ENCODE measurements at places on chromosomes 1 and 21. TPM values are rescaled to one million over a fixed set of nuclear protein-coding genes. Genes with fewer than 3 reads are reported as not detected.

Gene FAM151A
- 2.2 TPM for polyA plus RNA-seq

Gene KRTAP19-7
- not detected for polyA plus RNA-seq

Gene SPATA45
- polyA plus RNA-seq, result 11.1 TPM

Gene SHE
- polyA plus RNA-seq, result 50.9 TPM

Gene GOLT1A
- 6.8 TPM for polyA plus RNA-seq

Gene KRTAP19-3
- polyA plus RNA-seq, result not detected

Gene KRTAP11-1
- not detected for polyA plus RNA-seq

Gene A3GALT2
- polyA plus RNA-seq, result not detected

Gene PSEN2
- polyA plus RNA-seq, result 40.7 TPM

- DNase-seq, result no peak
Measured at GRCh38 chr1:189027512-189027911, 1450.2 kb downstream of the BRINP3 start.

DNA sequence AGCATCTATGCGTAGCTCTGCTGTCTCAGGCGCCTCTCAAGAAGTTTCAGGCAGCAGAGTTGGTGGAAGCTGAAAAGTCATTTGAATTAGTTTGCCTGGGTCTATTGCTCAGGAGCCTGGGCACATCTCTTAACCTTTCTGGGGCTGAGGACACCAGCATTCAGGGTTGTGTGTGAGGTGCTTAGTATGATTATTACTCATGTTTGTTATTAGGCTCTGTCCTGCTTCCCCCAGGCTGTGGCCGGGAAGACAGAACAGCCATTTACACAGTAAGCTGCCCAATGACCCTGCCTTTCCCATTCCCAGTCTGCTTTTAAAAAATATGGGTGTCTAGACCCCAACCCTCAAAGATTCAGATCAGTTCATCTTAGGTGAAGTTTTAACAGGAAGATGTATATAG lies 53.9 kb upstream of the CACNA1E start:
- no peak for DNase-seq

DNA sequence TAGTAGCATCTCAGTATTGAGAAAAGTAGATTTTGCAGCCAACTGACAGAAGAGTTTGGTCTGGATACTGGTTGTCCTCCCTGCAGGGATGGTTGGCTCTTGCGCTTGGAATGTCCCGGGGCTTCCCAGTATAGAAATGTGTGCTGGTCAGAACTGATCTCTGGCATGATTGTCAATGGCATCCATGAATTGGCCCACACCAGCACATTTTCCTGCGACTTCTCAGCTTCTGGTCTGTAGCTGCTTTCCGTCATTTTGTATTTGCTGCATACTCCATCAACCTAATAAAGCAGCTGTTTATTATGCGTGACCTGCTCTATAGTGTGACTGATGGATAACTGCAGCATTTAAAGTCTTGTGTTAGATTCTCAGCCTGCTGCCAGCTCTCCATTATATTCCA lies 203.7 kb downstream of the S1PR1 start:
- no peak for DNase-seq

GRCh38 chr1:46517932-46518498 lies 28.4 kb downstream of the DMBX1 start:
- DNase-seq, result no peak

DNA sequence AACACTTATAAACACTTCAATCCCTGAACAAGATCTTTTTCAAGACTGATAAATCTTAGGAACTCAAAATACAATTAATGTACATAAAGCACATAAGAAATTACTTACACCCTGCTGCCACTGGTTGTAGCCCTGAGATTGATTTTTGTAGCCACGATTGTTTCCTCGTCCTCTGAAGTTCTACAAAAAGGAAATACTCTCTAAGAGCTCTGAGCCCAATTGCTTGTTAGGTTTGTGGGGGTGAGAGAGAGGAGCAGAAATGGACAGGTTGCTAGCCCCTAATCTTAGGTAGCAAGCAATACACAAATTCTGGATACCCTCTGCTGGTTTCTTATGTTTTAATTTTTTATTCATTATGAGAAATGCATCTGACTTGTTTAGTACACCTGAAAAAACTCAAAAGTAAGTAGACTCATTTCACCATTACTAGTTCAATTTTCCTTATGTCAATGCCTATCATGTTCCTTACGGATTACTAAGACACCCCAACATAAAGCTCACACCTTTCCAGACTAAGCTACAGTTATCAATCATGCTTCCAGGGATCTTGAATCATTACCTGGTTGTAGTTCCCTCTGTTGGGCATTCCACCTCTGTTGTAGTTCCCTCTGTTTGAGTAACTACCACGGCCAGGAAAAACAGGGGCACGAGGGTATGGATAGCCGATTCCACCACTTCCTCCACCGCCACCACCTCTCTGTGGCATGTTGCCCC lies 9.3 kb downstream of the HNRNPU start:
- DNase-seq, result no peak

DNA sequence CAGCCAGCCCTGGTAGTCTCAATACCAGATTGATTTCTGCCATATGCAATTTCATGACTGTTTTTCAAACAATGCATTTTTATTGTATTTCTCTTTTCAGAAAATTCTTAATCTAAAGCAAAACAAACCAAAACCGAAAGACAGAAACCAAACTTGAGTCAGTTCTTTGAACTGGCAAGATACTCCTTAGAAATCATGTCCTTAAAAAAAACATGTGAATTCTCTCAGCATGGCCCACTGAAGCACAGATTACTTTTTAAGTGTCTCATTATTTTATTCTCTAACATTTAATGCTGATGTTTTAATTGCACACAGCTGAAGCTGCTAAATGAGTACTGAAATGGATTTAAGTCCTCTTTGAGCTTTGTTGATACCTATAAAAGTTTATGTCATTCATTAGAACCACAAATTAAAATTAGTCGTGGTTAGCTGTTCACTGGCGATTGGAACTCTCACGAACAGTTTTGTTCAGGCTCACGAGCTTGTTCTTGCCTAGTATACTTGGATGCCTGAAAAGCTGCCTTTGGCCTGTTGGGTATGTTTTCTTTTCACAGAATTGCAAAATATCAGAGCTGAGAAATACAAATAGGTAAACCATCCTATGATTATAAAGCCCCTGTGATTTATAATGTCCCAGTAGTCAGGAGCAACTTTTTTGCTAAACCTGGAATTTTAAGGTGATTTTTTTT lies 87.5 kb downstream of the CAMTA1 start:
- DNase-seq, result no peak

- DNase-seq, result no peak
Measured at GRCh38 chr1:32891241-32891570, 4.9 kb downstream of the HPCA start.

- DNase-seq, result no peak
Measured at GRCh38 chr1:225642177-225642576, 10.7 kb downstream of the ENAH start.

DNA sequence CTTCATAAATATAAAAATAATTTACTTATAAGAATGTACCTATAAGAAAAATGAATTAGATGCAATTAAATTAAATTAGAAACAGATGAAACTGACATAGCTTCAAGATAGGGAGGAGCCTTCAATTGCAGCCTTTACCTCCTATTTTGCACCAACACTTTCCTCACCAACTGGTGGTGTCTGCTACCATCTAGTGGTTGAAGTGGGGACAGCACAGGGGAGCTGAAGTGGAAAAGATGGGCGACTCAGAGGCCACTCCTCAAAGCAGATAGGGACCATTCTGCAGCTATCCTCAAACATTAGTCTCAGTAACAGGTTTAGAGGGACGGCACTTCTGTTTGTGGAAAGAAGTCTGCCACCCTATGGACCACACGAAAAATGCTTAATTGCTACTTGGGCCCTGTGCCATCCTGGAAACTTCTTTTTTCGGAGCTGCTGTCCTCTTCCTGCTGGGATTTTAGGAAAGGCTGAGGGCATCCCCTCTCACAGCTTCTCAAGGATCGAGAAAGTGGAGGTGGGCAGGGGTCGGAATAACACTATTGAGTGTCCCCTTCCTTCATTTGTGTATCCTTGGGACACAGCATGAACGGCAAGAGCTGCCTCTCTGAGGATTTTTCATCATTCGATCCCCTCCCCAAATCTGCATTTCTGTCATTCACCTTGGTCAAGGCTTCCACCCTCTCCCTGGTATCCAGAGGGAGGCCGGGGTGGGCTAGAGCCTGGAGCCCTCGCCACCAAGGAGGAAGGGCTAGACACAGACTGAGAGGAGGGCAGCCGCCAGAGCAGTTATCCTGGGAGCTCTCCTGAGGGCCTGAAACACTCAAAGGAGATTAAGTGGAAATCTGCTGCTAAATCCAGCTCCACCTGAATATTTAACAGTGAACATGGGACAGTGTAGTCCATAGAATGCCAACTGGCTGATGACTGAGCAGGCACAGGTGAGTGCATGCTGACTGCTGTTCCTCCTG lies 9.6 kb downstream of the PROK1 start:
- peak; percentile 93 for DNase-seq

GRCh38 chr1:6996866-6997265 lies 211.6 kb downstream of the CAMTA1 start:
- DNase-seq, result no peak

- no peak for DNase-seq
Measured at GRCh38 chr1:193763266-193763665, 576.9 kb upstream of the B3GALT2 start.

- DNase-seq, result peak; percentile 3
Measured at GRCh38 chr1:7402548-7402850, 368.6 kb upstream of the VAMP3 start.

DNA sequence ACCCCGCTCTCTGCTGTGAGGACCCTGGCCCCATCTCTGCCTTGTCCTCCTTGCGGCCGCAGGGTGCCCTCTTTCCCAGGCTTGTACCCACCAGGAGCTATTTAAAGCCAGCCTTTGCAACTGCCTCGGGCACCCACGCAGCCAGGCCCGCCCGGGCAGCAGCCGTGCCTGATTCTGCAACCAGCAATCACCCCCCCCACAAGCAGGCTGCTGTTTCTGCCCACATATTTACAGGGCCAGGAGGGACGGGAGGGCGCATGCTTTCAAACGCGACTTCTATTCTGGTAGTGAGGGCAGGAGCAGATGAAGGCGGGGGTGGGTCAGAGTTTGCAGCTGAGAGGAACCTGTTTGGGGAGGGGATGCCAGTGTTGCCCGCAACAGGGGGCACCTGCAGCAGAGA lies 13.6 kb downstream of the GABRD start:
- DNase-seq, result peak; percentile 69

- DNase-seq, result peak; percentile 79
Measured at GRCh38 chr1:245153081-245153551, 1.7 kb upstream of the KIF26B start.

GRCh38 chr1:147585640-147586383 lies 44.5 kb downstream of the BCL9 start:
- DNase-seq, result no peak

DNA sequence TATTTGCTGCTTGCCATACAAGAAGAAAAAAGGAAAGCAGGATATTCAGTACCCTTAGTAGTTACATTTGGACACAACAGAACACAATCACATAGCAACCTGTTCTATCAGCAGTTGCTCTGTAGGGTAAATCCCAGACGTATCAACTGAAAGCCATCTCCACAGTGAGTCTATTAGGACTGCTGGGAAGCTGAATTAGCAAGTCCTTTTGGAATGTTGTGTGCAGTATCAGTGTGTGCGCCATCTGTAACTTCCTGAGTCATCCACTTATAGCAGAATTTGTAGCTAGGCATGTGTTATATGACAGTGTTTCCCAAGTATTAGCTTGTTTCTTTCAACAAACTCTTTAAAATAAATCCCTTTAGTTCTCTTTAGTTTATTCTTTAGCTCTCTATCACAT lies 21.3 kb downstream of the CCDC30 start:
- no peak for DNase-seq

DNA sequence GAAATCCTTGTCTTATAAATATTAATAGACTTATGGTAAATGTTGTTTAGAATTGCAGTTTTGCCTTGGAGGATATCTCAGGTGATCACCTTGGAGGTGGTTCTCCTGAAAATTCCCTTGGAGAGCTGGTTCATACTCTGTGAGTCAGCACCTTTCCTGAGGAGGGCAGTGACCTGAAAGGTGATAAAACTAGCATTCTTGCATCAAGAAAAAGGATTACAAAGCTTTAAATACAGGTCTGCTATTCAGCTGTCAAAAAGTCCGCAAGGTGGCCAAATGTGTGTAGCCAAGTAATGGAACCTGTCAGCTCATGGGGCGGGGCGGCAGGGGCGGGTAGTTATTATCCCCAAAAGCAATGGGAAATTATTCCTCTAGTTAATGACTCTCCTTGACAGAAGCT lies 52.8 kb upstream of the EDARADD start:
- no peak for DNase-seq

DNA sequence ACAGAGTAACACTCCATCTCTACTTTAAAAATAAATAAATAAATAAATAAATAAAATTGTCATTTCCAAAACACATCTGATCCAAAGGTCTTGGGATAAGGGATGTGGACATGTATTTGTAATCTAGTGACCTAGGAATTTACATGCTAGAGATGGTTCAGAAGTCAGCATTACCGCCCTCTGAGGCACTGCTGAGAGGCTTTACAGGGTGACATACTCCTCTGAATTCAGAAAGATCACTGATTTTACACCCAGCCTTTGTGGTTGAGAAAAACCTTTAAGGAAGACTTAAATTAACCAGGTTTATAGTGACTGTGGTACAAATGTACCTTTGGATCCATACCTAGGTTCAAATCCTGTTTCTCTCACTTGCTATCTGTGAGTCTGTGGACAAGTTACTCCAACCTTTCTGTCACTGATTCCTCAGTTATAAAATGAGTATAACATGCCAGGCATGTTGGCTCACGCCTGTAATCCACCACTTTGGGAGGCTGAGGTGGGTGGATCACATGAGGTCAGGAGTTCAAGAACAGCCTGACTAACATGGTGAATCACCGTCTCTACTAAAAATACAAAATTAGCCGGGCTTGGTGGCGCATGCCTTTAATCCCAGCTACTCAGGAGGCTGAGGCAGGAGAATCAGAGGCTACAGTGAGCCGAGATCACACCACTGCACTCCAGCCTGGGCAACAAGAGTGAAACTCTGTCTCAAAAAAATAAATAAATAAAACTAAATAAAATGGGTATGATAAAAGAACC lies 20.1 kb downstream of the OSBPL9 start:
- no peak for DNase-seq

GRCh38 chr1:22101199-22101598 lies 41.7 kb downstream of the WNT4 start:
- DNase-seq, result no peak

DNA sequence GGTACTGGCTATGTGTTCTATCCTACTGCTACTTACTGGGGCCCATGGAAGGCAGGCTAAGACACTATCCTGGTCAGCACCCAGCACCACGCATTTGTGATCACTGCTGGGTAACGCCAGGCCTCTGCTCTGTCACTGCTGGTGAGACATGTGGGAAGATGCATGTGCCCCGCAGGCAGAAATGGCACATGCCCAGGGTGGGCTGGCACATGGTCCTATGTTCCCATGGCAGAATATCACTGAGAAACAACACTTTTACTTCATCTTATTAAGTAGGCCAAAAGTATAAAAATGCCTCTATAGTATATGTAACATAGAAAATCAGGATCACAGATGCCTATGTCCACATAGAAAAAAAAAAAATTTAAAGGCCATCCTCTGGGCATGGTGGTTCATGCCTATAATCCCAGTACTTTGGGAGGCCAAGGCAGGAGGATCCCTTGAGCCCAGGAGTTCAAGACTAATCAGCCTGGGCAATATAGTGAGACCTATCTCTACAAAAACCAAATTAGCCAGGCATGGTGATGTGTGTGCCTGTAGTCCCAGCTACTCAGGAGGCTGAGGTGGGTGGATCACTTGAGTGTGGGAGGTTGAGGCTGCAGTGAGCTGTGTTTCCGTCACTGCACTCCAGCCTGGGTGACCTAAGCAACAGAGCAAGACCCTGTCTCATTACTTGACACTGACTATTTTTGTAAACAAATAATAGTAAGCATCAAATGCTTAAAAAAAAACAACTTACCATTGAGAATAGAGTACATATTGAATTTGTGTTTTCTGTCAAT lies 11.5 kb downstream of the DDX59 start:
- no peak for DNase-seq
